ENCODE measurements at places on chromosomes 2 and 18.

DNA sequence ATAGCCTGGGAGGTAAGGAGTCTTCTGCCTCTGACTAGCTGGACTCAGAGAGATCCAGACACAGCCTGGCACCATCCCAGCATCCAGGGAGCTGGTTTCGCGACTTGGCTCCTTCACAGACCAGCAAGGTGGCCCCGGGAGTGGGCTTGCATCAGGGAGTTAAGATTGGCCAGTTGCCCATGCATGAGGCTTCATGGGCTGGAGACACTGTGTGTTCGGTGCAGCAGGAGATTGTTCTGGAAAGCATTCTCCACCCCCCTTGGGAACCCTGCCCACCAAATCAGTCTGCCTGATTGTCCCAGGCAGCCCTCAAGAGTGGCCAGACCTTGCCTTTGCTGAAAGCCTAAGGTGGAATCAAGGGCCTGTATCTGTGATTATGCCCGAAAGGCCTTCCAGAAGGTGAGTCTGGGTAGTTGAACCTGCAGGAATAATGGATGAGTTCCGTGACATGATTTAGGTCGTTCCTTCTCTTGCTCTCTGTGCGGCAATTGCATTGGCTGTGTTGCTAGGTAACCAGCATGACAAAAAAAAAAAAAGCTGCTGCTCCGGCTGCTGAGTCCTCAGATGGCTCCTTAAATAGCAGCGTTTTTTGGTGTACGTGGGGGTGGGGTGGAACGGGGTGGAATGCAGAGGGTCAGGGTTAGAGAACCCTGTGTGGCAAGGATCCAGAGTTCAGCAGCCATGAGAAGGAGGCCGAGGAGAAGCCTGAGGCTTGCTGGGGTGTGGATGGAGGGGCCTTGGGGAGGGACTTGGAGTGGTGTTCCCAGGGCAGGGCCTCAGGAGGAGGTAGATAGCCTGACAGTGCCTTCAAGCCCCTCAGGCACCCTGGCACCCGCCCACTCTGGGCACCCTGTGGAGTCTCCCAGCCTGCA is 93.0 kb upstream of the MCFD2 start:
- peak; percentile 1 for DNase-seq

DNA sequence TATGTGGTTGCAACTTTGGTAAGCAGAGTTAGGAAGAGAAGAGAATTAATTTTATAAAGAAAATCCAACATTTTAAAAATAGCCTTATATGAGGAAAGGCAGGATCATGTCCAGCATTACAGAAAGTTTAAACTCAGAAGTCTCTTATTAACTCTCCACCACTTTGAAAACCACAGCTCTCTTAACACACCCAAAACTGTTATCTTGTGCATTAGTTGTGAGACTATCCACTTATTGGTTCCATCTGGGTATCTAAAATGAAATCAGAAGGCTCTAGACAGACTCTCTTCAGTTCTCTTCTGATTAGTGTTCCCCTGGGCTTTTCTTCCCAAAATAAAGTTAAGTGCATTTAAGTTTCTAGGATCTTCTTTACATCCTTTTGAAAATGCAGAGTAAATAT is 251.5 kb downstream of the TXNL1 start:
- no peak for DNase-seq

GRCh38 chr2:74789271-74789670 is 44.7 kb upstream of the HK2 start:
- DNase-seq = no peak

DNA sequence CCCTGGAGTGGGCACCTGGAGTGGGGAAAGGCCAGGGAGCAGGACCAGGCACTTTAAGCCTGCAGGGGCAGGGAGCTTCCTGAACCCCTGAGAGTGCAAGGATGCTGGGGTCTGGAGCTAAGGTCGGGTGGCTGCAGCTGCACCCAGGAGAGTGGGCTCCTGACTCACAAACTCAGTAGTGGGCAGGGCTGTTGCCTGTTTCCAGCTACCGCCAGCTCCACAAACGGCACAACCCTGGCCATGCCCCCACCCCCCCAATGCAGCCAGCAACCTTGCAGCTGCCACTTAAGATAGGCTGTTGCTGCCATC is 688.8 kb downstream of the NYAP2 start:
- no peak for DNase-seq

GRCh38 chr2:17878281-17879136 is at the start of gene KCNS3:
Gene KCNS3 (plus strand): TSS chr2:17878667. CDS start chr2:17931009, 52,342 bp downstream.
- peak; percentile 17 for DNase-seq

DNA sequence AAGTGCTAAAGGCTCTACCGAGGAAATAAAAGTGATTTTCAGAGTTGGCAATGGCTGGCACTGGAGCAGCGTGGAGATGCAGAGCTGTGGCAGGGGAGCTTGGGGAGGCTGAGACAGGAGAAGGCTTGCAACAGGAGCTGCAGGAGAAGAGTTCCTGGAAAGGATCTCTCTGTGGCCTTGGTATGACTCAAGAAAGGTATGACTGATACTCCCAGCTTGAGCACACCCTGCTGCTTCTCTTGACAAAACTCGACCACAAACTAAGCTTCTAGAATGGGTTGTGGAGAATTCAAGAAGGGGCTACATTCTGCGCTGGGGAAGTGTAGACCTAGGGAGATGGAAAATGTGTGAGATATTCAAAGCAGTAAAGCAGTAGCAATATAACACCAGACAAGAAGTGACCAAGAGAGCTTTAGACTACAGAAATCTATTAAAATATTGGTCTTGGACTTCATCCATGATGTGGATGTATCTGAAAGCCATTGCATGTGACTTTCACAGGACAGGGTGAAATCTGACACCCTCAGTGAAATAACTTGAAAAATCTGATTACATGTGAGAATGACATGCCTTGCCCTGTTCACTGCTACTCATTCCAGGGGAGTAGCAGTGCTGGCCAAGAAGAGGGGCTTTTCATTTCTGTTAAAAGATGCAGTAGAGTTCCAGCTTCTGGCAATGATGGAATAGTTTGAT is 41.5 kb downstream of the SUCLG1 start:
- no peak for DNase-seq

- no peak for DNase-seq
These were observed 164.2 kb upstream of the ETAA1 start for GRCh38 chr2:67232936-67233335.

DNA sequence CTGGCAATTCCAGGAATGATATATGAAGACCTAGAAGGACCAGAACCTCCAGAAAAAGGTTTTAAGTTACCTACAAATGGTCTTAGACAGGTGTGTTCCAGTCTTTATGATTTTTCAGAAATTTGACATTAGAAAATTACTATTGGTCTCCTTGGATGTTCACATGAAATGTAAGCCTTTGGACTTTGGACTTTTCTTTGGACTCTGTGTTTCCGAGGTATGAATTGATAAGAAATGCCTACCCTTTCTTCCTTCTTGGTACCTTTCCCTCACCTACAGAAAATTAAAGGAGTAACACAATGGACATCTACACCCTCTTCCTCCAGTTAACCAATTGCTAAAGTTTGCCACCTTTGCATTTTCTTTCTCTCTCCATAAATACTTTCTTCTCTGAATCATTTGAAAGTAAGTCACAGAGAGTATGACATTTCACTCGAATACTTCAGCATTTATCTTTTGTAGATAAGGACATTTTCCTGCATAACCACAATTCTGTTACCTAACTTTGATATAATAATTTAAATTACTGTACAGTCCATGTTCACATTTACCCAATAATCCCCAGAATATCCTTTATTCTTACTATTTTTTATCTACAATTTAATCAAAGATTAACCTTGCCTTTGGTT is 26.2 kb downstream of the CEP192 start:
- DNase-seq = no peak

- DNase-seq = no peak
These were observed 213.2 kb upstream of the ARL4C start for GRCh38 chr2:234710066-234710465.

GRCh38 chr2:65663831-65664407 is 231.5 kb upstream of the SPRED2 start:
- DNase-seq = no peak

DNA sequence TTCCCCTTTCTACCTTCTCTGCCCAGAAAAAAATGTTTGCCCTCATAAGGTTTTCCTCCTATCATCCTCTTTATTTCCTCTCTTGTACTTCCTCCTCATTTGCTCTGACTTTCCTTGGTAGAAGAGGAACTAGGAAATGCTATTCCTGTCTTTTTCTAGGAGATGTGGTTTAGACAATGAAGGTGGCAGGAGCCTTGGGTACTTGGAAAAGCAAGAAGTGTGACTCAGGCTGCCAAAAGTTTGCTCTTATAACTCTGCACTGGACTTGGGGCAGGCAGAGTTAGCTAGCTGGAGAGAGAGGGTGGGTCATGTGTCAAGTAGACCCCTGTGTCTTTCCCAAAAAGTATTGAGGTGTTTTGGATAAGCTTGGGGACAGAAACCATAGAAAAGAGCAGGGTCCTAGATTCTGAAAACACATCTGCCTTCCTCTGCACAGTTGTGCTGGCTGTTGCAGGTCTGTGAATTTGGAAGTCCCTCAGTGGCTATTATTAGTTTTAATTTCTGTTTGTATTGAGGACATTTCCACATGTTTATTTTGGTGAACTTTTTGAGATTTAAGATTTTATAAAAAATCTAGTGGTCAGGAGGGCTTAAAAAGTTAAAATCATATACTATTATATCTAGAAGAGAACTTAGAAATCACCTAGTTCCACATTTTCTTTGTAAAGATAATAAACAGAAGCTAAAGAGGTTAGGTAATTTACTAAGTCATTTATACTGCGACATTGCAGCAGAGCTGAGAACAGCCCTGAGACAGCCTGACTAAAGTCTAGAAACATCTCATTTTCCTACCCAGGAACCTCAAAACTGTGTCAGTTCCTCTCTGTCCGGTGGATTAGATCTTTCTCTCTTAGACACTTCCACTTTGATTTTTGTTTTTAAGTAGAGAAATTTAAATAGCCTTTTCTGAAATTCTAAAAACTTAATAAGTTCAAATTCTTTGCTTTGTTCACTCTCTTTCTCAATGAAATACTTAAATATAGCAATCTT is 16.0 kb downstream of the INSIG2 start:
- no peak for DNase-seq

DNA sequence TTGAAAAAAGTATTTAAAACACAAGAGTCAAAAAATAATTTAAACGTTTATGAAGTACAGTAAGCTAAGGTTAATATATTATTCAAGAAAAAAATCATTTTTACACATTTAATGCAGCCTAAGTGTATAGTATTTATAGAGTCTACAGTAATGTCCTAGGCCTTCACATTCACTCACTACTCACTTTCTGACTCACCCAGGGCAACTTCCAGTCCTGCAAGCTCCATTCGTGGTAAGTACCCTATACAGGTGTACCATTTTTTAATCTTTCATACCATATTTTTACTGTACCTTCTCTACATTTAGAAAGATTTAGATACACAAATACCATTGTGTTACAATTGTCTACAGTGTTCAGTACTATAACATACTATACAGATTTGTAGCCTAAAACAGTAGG is 20.9 kb upstream of the RPRD1A start:
- no peak for DNase-seq

GRCh38 chr18:75801178-75801577 is 373.7 kb upstream of the SMIM21 start:
- no peak for DNase-seq

DNA sequence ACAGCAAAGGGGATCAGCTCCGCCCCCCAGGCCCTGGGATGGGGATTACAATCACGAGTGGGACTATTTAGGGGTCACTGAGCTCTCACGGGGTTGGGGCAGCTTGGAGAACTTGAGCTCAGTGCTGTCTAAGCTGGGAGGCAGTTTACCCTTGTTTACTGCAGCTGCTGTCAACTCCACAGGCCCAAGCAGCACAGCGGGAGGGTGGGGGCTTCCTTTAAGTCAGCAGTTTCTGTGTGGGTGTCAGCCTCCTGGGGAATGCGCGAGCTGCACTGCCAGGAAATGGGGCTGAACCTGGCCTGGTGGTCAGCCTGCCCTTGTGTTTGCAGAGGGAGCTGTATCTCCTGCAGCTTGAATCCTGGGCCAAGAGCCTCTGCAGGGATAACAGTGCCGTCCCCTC is 29.8 kb downstream of the TOGARAM2 start:
- no peak for DNase-seq

GRCh38 chr2:173568054-173568453 is 213.4 kb downstream of the CDCA7 start:
- peak; percentile 41 for DNase-seq

DNA sequence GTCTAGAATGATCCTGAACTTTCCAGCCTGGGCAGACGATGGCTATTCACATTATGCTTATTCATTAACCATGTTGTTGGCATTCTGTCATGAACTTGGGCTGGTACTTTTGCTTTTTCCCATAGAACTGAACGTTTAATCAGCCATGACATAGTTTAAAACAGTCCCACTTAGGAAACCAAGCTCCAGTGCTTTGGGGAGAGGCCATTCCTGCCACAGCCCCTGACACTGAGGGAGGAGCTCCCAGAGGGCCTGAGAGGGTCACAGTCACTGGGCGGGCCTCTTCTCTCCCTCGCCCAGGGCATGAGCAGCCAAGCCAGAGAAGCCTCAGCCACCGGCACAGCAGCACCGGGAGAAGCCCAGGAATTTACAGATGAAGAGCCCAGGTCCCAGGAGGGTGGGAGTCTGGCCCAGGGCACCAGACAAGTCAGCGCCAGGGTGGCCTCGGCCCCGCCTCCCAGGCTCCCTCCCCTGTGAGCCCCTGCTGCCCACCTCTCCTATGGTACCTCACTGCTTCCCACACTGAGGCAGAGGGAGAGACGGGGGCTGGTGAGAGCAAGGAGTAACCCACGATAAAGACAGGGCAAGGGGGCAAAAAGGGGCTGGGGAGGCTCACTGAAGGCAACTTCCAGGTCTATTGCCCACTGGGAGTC is 33.6 kb downstream of the MAL start:
- peak; percentile 83 for DNase-seq

DNA sequence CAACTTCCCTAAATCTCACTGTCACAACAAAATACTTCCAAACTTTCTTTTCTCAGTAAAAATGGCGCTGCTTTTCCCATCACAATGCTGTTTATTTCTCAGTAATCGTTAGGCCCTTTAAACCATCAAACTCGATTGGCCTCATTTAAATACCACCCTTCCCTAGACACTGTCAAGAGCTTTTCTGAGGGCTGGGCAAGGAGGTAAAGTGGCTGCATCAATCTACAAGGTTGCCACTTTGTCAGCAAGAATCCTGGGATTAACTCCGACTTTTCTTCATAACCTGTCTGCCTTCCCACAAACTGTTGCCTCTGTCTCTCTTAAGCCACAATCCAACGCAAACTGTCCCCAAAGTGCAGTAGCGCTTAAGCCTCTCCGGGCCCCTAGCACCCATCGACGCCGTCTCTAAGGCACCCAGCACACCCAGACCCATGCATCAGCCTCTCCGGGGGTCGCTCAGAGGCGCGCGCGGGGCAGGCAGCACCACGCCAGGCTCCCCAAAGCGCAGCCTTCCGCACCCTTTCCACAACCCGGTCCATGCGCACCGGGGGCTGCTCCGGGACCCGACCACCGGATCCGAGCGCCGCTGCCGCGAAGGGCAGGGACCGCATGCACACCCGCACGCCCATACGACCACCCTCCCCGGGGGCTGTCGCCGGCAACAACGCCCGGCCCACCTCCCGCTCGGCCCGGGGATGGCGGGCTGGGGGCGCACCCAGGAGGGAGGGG is 683 bp downstream of the MBOAT2 start:
- DNase-seq = no peak
